ENCODE measurements at places on chromosomes 11 and 22.

DNA sequence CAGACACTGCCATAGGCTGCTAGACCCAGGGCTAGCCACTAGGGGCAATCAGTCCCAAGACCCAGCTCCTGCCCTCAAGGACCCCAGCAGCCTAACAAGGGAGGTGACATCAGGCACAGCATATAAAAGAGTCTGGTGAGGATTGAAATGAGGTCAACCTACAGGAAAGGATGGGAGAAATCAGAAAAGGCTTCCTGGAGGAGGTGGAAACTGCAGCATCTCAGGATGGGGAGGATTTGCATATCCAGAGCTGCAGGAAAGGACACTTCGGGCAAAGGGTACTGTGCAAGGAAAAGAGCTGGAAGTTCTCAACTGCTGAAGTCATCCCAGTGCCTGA lies 2.9 kb upstream of the ARFGAP2 start:
- no peak for DNase-seq

GRCh38 chr11:35087648-35088047 lies 51.3 kb upstream of the CD44 start:
- DNase-seq = no peak

- DNase-seq = no peak
Measured at GRCh38 chr11:125397421-125397820, 98.6 kb downstream of the FEZ1 start.

DNA sequence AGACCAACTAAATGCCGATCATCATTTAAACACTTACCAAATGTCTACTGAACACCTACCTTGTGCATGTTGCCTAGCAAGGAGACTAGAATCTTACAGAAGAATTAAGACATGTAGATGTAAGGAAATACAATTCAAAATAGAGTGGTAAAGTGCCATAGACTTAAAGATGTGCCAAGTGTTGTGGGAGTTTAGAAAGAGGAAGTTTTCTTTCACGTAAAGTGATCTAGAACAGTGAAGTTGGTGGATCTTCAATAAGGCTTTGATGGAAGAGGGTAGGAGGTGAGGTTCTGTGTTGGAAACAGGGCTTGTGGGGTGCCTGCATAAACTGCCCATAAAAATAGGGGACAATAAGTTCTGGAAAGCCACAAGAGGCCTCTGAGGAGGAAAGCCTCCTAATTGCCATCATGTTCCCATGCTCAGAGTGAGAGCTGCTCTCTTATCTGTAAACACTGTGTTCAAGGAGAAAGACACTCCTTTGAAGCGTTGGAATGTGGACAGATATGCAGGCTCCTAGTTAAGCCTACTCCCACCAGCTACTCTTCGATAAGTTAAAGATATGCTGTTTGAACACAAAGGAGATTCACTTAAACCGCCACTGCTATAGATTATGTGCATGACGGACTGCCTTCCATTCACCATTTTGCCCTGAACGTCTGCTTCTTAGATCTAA lies 66.7 kb downstream of the HSD17B12 start:
- no peak for DNase-seq

DNA sequence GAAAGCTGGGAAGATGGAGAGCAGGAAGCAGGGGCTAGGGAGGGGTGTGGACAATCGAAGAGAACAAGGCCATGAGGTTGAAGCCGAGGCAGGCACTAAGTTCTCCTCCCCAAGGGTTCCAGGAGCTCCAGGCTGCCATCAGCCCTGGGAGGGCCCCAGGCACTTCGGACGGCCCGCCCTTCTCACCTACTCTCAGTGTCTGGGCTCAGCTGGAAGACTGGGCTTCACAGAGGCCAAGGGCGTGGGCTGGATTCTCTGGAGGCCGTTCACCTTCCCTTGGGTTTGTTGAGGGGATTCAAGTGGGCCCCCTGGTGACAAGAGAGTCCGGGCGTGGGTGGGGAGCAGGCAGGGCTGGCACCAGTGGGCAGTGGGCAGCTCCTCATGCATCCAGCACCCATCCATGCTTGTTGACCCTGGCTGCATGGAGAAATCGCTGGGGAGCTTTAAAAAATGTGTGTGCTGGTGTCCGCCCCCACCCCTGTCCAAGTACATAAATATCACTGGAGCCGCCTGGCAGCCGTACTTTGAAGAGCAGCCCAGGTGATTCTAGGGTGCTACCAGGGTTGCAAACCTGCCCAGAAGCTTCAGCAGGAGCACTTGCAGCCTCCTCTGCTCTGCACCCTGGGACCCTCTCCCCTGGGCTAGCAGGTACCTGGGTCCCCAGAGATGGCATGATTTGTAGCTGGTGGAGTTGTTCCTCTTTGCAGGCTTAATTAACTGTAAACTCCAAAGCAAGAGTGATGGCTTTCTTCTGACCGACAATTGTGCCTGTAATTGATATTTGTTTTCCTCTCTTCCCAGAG lies 74.3 kb downstream of the RTL6 start:
- DNase-seq = no peak

GRCh38 chr11:35126879-35127581 lies 11.9 kb upstream of the CD44 start:
- no peak for DNase-seq

DNA sequence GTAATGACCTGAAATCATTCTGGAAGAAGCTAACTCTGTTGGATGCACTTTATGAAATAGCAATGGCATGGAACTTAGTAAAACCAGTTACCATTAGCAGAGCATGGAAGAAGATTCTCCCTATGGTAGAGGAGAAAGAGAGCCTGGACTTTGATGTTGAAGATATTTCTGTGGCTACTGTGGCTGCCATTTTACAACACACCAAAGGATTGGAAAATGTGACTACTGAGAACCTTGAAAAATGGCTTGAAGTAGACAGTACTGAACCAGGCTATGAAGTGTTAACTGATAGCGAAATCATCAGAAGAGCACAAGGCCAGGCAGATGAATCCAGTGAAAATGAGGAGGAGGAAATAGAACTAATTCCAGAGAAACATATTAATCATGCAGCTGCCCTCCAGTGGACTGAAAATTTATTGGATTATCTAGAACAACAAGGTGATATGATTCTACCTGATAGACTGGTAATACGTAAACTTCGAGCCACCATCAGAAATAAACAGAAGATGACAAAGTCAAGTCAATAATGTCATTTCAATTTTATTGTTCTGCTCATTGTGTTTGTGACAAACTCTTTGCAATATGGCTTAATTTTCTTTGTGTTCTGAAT lies 2.0 kb downstream of the JRKL start:
- DNase-seq = no peak

DNA sequence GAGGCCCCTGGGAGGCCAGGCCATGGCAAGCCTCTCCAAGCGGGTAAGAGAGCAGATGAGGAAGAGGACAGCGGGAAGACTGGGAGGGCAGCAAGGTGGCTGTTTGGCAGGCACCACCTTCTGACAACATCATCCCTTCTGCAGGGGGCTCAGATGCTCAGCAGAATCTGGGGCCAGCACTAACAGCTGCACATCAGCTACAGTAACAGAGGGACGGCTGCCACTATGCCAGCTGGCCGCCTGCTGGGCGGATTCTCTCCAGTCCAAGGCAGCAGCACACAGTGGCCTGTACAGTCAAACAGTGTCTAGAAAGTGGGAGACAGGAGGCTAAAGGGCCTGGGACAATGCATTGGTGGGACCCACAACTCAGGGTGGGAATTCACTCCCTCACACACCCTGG lies 10.7 kb upstream of the TXN2 start:
- DNase-seq = no peak

DNA sequence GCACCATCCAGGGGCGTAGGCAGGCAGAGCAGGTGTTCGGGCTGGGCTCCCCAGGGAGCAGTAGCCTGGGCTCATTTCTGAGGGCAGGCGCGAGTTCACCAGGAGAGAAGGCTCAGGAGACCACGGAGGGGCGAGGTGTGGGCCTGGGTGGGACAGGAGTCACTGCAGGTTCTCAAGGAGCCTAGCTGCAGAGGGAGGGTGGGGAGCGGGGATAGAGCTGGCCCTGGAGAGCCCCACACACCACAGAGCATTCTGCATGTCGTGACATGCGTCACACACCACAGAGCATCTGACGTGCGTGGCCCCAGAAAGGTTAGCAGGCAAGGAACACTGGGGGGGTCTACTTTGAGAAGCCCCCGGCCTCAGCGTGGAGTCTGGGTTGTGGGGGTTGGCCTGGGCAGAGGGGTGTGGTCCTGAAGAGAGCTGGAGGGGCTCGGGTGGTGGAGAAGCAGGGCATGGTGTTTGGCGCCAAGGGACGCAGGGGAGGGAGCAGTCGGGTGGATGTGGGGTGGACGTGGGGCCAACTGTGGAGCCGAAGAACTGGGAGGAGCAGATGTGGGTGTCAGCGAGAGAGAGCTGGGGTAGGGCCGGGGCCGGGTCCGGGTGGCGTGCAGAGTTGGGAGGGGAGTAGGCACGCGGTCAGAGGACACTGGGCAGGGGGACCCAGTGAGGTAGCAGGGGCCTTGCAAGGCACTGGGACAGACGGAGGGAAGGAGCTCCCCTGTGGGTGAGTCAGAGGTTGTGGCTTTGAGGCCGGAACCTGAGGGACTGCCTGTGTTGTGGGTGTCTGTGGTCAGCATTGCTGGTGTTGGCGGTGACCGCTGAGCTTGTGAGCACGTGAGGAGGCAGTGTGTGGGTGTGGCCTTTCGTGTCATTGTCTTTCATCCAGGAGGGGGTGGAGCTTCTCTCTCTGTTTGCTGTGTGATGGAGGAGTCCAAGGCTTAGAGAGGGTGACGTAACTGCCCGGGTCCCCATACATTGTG lies 25.5 kb downstream of the CTTN start:
- DNase-seq = peak; percentile 36

- no peak for DNase-seq
Measured at GRCh38 chr22:45908961-45909360, 68.0 kb downstream of the WNT7B start.

DNA sequence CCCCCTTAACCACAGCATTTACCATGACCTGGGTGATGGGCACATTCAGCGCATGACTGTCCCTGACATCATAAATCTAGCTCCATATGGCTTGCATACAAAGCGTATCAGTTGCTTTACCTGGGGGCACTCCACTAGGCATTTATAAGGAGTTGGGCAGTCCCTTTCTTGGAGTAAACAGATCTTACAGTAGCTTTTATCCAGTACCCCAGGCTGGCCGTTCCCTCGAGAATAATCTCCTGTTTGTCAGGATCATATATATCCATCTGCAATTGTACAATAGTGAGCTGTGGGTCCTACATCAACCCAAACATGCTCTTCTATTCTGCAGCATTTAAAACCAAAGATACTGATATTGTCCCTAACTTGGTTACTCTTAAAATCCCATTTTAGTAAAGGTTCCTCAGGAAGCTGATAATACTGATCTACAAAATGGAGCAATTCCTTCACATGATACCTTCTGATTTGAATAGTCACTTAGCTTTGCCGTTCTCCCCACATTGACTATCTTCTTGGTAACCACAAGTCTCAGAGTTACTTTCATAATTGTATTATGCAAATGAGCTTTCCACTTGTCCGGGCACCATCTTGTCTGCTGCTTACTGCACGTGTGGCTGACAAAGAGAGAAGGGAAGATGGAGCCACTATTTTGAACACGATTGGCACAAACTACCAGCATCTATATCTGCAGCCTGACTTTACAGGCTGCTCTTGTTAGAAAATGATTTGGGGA lies 205.0 kb downstream of the CWF19L2 start:
- no peak for DNase-seq

GRCh38 chr22:26883393-26883792 lies 226.0 kb downstream of the MIAT start:
- DNase-seq = no peak

- no peak for DNase-seq
Measured at GRCh38 chr11:26359055-26359454, 27.1 kb downstream of the ANO3 start.

GRCh38 chr22:30397656-30398635 lies 1.1 kb downstream of the SEC14L2 start:
- no peak for DNase-seq

- no peak for DNase-seq
Measured at GRCh38 chr11:92540096-92540495, 315.5 kb downstream of the FAT3 start.

- DNase-seq = no peak
Measured at GRCh38 chr11:117295438-117296137, 4.4 kb downstream of the BACE1-AS start.

- DNase-seq = no peak
Measured at GRCh38 chr22:47325249-47325648, 562.8 kb downstream of the TBC1D22A start.

- peak; percentile 30 for DNase-seq
Measured at GRCh38 chr11:113289431-113290187, 24.8 kb upstream of the TTC12 start.

- no peak for DNase-seq
Measured at GRCh38 chr22:48431014-48431413, 1396.7 kb downstream of the BRD1 start.

- no peak for DNase-seq
Measured at GRCh38 chr11:92224407-92225124, at the start of gene FAT3. FAT3 (plus strand) TSS chr11:92224818; CDS start chr11:92352113, 127,295 bp downstream.

- DNase-seq = no peak
Measured at GRCh38 chr22:23001463-23001862, 68.9 kb upstream of the GNAZ start.

DNA sequence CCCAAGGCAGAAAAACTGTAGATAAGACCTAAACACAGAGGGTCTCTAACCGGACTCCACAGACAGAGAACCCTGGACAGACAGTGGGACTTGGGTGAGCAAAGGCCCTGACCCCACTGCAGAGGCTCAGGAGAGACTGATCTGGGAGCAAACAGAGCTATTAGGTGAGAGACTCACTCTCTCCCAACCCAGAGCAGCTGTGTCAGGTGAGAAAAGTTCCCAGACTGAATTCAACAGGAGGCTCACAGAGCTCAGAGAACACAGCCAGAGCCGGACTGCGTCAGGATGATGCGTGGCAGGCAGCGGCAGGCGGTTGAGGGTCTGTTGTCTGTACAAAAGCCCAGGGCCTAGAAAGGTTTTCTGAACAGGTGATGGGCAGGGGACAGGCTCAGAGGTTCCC lies 5.5 kb downstream of the RFPL2 start:
- no peak for DNase-seq

DNA sequence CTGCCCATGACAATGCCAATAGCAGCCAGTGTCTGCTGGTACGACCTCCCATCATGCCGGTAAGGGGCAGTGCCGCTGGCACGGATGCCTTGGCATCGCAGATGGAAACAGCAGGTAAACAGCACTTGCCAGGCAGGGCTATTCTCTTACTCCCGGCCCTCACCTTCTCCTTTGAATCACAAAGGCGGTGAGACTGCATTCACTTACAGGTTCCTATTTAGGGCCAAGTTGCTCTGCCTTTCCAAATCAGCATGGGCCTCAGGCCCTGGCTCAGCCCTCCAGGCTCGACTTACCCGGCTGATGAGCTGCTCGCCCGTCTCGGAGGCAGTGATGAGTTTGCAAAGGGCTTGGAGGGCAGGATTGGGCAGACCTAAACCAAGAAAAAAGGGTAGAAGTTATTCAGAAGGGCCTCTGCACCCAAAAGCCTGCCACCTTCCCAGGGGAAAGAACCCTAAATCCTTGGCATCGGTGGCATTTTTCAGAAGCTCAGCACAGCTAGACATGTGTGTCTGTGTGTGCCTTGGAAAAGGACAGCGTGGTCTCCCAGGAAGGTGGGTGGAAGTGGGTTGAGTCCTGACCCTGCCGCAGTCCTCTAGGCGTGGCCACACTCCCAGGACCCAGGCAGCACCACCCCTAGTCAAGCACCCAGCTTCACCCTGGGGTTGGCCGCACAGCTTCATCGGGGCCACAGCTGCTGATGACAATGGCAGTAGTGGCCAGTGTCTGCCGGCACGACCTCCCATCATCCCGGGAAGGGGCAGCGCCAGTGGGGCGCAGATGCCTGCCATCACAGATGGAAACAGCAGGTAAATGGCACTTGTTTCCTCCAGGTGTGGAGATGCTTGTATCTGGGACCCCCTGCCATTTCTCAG lies 73.5 kb upstream of the PITPNB start:
- DNase-seq = no peak

Data from stimulated activated CD8-positive, alpha-beta memory T cell treated with anti-CD3 and anti-CD28 coated beads, Interleukin-7, amount 100 ng/mL, for 48 hours (primary cell).